ENCODE measurements at places on chromosomes 7 and 10.

DNA sequence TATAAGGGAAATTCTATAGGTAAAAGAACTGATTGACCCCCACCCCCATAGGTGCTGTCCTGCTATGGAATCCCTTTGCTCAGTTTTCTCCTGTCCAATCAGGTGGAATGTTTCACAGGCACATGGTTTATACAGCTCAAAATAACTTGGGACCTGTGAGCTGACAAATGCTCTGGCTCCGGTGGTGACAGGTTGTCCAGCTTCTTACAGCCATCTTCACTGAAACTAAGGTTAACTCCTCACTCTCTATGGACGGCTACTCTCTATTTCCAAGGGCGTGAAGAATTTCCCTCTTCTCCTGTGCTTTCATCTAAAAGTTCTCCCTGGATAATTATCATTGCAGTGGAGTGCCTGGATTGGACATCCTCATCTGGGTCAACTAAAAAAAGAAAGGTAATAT is at the start of gene MYPN:
MYPN (plus strand) TSS at position 158 of the 400 bp plus-strand sequence. CDS start 11,951 bp downstream, outside the sequence.
- no peak for DNase-seq

- DNase-seq: no peak
Measured at GRCh38 chr7:28160551-28160991, 20.0 kb downstream of the JAZF1 start.

GRCh38 chr10:66804962-66805361 is 120.9 kb upstream of the LRRTM3 start:
- DNase-seq: no peak

DNA sequence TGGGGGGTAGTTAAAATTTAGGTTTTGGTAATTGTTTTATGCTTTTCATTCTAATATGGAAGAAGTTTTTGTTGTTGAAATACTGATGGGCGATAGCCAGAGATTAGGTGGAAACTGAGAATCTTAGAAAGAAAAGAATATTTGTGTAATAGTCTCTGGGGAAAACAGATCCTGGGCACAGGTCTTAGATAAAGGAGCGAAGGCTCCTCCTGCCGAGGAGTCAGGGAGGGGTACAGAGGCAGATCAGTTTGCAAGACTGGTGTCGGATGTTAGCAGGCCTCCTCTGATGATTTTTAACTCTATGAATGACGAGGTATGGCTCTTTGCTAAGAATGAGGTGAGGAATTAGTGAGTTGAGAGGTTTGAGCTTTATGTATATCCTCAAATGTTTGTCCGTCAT is 339.7 kb downstream of the HGF start:
- DNase-seq: no peak

DNA sequence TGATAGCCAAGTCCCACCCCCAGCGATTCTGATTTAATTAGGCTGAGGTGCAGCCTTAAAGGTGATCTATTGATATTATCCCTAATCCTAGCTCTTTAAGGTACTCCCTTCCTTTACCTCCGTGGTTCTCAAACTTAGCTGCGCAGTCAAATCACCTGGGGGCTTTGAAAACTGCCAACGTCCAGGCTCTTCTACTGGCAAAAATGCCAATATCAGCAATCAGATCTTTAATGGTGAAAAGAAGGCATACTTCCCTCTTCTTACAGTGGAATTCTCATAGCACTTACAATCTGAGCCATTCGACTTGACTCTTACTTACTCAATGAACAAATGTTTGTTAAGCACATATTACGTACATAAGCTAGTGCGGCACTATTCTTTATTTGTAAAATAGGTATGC is 704 bp upstream of the SLC35B4 start:
- no peak for DNase-seq

DNA sequence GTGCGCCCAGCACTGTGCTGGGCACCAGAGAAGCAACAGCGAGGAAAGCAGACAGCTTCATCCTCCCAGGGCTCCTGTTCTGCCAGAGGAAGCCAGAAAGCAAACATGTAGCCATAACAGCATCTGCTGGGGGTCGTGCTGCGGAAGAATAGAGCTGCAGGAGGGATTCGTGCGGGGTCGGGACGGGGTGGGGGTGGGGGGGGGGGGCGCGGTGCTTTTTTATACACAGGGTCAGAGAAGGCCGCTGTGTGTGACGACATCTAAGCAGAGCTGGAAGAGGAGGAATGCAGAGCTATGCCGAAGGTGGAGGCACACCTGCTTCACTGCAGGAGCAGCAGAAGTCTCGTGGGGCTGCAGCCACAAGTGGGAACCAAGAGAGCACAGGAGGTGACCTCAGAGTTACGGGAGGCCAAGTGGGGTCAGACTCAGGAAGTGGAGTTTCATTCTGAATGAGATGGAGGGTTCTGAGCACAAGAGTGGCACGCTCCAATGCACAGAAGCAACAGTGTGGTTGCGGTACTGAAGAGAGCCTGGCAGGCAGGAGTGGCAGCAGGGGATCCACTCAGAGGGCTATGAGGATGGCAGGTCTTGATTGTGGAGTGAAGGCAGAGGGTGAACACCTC is 11.1 kb downstream of the PKD1L1 start:
- no peak for DNase-seq
